ENCODE measurements at places on chromosomes 5 and 9.

DNA sequence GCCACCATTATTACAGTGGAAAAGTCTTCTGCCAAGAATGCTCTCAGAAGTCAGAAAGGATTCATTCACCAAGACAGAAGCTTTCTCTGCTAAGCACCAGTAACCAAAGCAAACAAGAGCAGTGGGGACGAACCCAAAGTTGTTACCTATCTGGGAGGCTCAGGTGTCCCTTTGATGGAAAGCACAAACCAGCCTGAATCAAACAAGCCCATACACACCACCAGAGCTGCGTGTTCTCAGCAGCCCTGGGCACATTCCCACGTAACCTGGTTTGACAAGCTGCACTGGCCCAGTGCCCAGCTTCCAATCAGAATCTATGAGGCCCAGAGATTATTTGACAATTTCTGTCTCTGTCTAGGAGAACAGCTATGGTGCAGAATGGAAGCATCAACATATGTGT, 252.6 kb downstream of the ACTL7B start:
- DNase-seq: no peak

DNA sequence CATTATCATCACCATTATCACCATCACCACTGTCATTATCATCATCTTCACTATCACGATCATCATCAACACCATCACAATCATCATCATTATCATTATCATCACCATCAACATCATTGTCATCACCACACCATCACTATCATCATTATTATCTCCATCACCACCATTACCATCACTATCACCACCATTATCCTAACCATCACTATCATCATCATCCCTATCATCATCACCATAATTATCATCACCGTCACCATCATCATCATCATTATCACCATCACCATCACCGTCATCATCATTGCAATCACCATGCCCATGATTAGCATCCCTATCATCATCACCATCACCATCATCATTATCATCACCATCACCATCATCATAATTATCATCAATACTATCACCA, 311.9 kb downstream of the IRX2 start:
- no peak for DNase-seq

GRCh38 chr5:36643162-36643561, 36.8 kb downstream of the SLC1A3 start:
- DNase-seq: no peak

GRCh38 chr9:113479174-113479621, 15.7 kb downstream of the RGS3 start:
- DNase-seq: no peak

DNA sequence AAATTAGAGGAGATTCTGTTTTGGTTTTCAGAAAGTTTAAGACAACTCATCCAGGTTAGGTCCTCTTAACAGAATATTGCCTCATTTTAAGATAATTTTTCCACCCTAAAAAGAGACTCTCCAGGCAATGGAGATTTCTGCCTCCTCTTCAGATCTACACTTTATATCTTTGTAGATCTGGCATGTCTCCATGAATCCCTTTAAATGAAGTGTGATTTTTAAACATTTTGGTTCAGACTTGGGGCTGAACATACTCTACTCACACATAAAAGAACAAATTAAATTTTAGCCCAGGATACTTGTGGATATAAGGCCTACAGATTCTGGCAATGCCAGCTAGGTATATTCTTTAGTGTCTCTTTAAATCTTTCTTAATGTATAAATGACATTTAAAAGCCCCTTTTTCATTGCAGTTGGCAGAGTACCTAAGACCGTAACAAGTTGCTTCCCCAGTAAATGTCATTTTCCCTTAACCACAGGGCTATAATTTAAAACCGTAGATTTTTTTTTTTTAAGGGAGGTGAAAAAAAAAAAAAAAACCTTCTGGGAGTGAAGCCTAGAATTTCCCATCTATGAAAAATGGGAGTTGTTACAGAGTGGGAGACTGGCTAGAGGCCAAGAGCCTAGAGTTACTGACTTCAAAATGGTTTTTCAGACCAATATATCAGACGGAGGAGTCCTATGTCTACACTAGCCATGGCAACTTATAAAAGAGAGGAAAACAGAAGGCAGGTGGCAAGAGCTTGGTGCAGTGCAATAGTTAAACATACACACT, 207.8 kb upstream of the TARS1 start:
- no peak for DNase-seq

- DNase-seq: no peak
These were observed 30.5 kb downstream of the CNTFR start for GRCh38 chr9:34558919-34559623.

DNA sequence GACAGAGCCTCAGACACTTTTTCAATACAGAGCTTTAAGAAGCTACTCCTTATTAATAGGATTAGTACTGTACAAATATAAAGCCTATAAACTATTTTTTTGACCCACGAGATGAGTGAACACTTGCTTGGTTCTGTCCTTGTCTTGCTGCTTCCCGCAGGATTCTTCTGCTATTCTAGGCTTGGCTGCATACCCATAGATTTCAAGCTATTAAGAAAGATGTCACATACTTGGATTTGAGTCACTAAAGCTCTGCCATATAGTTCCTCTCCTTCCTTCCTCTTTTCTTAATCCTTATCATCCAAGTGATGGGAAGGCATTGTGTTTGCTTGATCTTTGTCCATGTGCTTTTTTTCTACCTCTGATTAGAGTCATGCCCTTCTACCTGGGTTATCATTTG, 361.2 kb upstream of the TRPC7 start:
- DNase-seq: no peak

DNA sequence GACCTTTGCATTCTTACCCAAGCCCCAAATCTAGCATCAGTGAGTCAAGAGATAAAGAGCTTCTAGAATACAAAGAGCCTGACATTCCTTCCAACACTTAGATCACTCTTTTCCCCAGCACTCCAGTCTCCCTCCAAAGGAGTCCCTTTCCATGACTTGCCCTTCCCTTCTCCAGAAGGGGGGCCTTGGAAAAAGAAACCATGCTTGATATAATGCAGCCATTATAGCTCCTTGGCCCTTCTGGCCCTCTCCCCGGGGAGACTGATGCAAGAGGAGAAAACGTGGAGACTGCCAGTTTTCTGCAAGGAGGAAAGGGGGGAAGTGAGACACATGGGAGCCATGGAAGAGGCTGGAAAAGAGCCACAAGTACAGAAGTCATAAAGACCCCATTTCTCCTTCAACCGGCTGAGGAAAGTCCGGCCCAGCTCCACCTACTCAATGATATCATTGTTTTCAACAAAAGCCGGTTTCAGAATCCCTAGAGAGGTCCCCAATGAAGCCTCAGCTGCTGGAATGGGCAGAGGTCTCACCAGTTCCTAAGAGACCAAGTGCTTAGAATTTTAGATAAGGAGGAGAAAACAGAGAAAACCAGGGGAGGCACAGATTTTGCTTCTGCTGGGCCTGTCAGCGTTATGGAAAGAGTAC, 29.0 kb downstream of the ADAM19 start:
- DNase-seq: no peak

GRCh38 chr5:69415584-69415958, 655 bp downstream of the MARVELD2 start:
- no peak for DNase-seq

- DNase-seq: no peak
These were observed 86.6 kb upstream of the FAM120A start for GRCh38 chr9:93364734-93365426.

DNA sequence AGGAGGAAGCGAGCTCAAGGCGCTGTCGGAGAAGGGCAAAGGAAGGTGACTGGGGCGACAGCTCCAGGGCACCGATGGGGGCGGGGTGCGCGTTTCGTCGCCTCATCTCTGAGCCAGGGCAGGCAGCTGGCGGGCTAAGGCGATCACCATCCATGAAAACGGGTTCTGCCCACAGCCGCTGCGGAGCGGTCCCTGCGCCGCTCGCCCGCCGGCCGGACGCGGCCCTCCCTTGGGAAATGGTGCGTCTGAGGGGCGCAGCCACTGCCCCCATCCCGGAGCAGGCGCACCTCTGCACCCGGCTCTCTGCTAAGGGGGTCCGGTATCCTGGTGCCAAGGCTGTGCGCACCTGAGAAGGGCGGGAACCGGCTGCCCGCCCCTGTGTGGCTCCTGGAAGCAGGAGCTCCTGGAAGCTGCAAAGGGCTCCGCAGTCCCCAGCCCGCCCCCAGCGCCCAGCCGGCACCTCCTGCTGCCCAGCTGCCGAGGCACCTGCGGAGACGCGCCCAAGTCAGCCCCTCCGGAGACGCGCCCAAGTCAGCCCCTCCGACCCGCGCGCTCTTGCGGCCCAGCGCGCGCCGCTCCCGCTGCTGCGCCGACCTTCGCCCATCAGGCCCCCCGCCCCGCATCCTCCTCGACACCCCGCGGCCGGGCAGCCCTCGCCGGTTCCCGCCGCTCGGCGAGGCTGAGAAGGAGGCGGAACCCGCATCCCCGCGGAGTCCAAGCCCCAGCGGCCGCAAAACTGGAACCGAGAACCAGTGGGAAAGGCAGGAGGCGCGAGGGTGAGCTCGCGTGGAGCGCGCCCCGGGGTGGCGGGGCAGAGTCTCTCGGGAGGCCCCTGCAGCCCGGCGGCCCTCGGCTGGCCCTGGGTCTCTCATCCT, 757 bp downstream of the ANKRD34B start:
- DNase-seq: no peak

GRCh38 chr5:72883850-72884249, 67.4 kb downstream of the TNPO1 start:
- no peak for DNase-seq

- DNase-seq: no peak
These were observed 85.8 kb downstream of the FGF1 start for GRCh38 chr5:142600092-142600491.

- no peak for DNase-seq
These were observed 352.4 kb downstream of the ARRDC3 start for GRCh38 chr5:91030521-91031401.

GRCh38 chr5:122523776-122524175, 211.7 kb downstream of the SNCAIP start:
- no peak for DNase-seq

GRCh38 chr5:11407556-11408145, 496.6 kb downstream of the CTNND2 start:
- DNase-seq: no peak

- DNase-seq: no peak
These were observed 16.5 kb downstream of the FBXL7 start for GRCh38 chr5:15516486-15516885.

GRCh38 chr9:94980947-94981722, 254.6 kb downstream of the AOPEP start:
- DNase-seq: no peak

GRCh38 chr9:120394058-120394669, 185.8 kb downstream of the CDK5RAP2 start:
- DNase-seq: no peak

DNA sequence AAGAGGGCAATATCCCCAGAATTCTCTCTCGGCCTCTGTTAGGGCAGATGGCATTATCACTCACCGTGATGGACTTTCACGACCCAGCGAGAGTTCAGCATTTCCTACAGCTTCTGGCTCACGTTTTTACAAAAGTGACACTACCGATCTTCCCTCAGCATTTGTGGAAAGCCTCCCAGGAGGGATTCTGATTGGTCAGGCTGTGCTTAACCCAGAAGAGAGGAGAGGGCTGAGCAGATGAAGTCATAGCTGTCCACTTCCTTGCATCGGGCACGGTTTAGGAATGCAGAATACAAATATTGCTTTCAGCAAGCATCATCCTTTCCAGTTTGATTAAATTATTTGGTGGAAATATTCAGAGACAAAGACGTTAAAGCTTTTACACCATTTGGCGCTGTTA, 277.4 kb upstream of the MSX2 start:
- no peak for DNase-seq

GRCh38 chr9:91843623-91844148, 106.3 kb downstream of the ROR2 start:
- no peak for DNase-seq

GRCh38 chr9:2717385-2717784, at the start of gene KCNV2:
TSS of gene KCNV2 (plus strand) at chr9:2717510. CDS start at chr9:2717740, 230 bp downstream.
- DNase-seq: no peak

GRCh38 chr9:115111874-115112273, 6.1 kb downstream of the TNC start:
- no peak for DNase-seq

DNA sequence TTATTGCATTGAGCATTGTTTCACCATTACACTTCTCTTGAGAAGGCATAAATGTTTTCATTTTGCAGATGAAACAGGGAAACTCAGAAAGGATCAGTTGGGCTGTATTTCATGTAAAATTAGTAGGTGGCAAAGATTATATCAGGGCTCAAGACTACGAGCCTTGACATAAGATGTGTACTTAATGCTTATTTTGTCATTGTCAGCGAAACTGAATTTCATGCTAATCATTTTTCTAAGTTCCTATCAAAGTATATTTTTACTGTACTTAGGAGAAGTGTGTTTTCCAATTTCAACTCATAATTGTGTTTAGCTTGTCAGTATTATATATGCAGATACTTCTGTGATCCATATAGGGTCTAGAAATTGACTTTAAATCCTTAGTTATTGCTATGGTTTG, 123.8 kb downstream of the FBXL7 start:
- DNase-seq: no peak

- no peak for DNase-seq
These were observed 1.5 kb downstream of the ARPC5L start for GRCh38 chr9:124863371-124863871.

DNA sequence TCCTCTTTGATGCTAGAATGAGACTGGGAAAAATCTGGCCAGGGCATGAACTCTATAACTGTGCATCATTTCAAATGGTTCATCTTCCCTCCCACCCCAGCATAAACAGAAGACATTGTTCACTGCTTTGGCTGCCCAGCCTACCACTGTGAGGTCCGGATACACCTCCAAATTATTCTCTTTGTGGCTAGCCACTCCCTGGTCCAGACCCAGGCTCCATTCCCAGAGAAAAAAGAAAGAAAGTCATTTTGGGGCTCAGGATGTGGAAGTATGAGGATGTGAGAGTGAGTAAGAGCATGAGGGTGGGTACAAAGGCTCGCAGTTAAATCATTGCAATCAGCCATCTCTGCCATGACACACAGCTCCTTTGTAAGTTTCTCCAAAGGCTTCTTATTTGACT, 559.2 kb downstream of the PSAT1 start:
- no peak for DNase-seq

DNA sequence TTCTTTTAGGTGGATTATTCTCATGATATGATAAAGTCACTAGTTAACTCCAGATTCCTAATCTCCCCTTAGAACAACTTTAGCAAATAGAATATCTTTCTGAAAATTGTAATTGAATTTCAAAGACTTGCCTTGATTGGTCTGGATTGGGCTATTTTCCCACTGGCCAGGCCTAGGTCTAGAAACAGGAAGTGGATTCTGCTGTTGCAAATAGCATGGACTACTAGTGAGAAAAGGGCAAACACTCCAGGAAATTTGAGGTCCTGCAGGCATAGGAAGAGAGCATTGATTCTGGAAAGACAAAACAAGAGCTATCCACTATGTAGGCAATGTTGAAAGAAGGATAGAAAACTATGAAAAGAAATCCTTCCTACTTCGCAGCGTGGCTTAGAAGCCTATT, 113.4 kb downstream of the KCTD16 start:
- no peak for DNase-seq
